ENCODE measurements at places on chromosomes 2 and 18.

GRCh38 chr18:30280861-30281470, 761.6 kb downstream of the DSC3 start:
- DNase-seq = no peak

DNA sequence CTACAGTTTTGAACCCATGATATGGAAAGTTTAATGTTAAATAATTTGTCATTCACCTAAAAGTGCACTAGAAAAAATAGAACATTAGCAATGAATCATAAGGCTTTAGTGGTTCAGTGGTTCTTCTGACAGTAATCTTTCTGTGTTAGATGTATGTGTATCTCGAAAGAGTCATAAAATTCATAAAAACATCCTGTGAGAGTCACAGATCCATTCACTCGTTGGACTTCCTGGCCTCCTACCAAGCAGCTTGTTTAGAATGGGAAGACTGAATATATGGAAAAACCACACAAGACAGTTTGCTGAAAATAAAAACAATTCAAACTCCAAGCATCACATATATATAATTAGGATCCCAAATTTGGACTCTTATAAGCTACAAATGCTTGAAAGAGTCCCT, 34.8 kb downstream of the ADNP2 start:
- no peak for DNase-seq

GRCh38 chr2:136538489-136538888, 226.9 kb upstream of the THSD7B start:
- DNase-seq = no peak

DNA sequence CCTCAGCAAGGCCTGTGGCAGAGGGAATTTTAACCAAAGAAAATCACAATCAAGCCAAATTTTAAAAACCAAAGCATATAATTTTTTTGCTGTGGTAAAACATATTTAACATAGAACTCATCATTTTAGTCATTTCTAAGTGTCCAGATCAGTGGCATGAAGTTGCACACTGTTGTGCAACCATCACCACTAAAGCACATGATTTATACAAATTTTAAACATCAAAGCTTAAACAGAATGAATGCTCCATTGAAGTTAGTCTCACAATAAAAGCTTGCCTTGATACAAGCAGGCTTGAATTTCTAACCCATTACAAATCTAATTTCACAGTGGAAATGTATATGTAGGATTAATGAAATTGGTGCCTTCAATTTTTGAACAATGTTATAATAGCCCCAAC, 31.2 kb downstream of the FTCDNL1 start:
- no peak for DNase-seq

GRCh38 chr2:60819155-60819862, 62.1 kb upstream of the REL start:
- DNase-seq = peak; percentile 72

GRCh38 chr2:108923019-108923700, 65.9 kb downstream of the EDAR start:
- no peak for DNase-seq

- DNase-seq = no peak
Measured at GRCh38 chr18:80244956-80245730, 2.2 kb downstream of the PARD6G start.

DNA sequence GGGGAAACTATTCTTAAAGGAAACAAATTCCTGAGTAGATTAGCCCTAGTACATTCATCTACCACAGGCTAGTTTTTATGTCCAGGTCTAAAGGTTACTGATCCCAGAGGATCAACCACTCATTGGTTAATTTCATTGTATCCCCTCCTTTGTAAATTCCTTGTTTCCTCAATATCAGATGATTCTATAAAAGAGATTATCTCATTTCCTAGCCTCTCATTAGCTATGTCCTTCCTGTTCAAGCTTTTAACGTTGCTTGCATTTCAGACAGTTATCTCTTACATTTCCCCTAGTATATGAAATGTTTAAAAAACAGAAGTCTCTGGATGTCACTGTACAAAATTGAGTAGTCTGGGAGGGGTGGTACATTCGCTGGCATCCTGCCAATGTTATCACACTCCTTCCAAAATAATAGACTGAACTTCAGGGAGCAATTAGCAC, 24.2 kb upstream of the ARMC9 start:
- DNase-seq = no peak

GRCh38 chr2:161230959-161231358, 70.7 kb downstream of the TANK start:
- DNase-seq = no peak

- no peak for DNase-seq
Measured at GRCh38 chr2:234189230-234189629, 138.7 kb downstream of the SPP2 start.

DNA sequence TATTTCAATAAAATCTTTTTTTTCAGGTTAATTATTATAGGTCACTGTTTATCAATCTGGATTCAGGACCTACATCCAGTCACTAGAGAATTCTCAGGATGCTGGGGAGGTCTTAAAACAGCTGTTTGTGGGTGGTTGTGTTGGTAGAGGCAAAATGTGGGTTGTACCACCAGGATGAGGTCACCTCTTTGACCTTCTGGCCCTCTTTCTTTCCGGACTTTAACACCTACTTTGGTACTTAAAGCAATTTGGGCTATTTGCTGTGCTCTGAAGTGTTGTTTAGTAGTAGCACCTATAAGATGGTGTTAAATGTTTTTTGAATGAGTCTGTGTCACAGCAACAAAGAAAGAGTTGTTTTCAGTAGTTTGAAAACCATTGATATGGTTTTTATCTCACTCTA, 14.6 kb downstream of the EML4 start:
- DNase-seq = no peak

DNA sequence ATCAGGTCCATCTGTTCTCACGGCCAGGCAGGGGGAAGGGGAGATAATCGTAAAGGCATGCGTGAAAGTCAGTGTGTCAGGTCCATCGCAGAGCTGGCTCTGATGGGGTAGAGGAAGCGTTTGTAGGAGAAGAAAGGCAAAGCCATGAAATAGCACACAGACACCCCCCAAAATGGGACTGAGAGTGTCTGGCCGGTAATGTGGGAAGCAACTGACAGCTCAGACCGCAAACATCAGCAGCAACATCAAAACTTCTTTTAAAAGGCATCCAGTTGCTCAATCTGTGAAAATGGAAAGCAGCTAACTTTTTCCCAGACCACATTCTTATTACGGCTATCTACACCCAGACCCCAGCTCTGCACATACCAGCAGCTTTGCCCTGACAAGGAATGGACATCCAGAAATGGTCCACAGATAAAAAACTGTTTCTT, 232.6 kb downstream of the EN1 start:
- DNase-seq = no peak

- peak; percentile 72 for DNase-seq
Measured at GRCh38 chr2:25041928-25042320, at the start of gene EFR3B. EFR3B (plus strand) TSS chr2:25042076; CDS start chr2:25042313, 237 bp downstream.

GRCh38 chr2:159573294-159573693, 43.1 kb downstream of the BAZ2B start:
- no peak for DNase-seq

GRCh38 chr2:38095996-38096861, 20.3 kb upstream of the CYP1B1 start:
- DNase-seq = no peak

GRCh38 chr2:233006648-233007047, 6.4 kb downstream of the NGEF start:
- no peak for DNase-seq

- no peak for DNase-seq
Measured at GRCh38 chr2:57333221-57333620, 713.4 kb upstream of the VRK2 start.

DNA sequence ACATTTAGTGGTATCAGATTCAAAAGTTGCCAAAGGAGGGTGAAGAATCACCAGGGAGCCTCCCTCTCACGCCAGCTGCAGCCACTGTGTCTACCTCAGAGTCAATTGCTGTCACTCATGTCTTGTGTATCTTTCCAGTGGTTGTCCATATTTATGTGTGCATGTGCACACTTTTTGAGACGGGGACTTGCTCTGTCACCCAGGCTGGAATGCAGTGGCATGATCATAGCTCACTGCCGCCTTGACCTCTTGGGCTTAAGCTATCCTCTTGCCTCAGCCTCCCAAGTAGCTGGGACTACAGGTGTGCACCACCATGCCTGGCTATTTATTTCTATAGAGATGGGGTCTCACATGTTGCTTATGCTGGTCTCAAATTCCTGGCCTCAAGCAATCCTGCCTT, 4.0 kb downstream of the MOCOS start:
- no peak for DNase-seq

DNA sequence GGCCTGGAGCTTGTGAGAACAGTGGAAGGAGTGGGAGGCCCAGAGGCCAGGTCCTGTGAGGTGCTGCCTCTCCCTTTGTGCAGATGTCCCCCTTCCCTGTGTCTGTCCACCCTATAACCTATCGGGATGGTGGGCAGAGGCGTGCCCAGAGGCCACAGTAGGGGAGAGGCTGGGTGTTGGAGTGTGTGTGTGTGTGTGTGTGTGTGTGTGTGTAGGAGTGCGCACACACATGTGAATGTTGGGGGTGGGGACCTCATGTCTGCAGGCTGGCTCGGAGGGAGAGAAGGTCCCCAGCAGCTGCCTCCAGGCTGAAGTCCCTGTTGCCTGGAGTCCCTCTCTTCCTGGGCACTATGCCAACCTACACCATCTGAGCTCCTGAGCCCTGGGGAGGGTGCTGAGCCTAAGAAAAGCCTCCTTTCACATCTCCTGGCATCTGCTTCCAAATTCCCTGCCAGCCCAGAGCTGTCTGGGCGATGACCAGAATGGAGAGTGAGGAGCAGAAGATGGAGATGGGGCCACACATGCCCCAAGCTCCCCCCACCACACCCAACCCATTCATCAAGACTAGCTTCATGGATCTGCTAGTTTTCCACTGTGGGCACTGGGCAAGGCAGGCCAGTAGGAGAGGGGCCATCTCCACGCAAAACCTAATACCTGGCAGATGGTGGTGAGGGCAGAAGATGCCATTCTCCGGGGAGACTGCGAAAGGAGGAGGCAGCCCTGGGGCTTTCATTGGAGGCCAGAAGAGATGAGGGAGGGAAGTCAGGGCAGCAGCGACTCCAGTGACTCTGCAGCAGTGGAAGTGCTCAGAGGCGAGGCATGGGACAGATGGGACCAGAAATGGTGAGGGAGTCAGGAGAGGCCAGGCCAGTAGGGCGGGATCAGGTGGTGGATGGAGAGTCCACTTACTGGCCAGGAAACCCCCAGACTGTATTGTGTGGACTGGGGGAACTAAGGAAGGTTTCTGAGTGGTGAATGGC, 20.3 kb downstream of the KCNK3 start:
- DNase-seq = no peak

DNA sequence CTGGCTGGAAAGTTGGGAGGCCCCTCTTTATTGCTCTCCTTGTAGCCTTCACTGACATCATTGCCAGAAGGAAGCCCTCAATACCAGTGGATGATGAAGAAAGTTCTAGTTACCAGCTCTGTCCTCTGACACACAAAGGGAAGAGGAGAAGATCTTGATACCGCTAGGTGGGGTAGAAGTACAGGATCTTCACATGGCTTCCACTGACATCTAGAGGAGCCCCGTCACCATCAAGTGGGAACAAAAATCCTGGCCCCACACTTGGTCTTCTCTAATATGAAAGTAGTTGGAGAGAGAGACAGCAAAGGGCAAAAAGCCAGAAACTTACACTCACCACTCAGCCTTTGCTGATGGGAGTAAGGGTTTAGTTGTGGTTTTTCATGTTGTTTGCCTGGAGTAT, 12.4 kb downstream of the XIRP2 start:
- no peak for DNase-seq

- no peak for DNase-seq
Measured at GRCh38 chr2:211709389-211709788, 829.2 kb downstream of the ERBB4 start.

GRCh38 chr18:22827216-22827615, 105.9 kb upstream of the RBBP8 start:
- no peak for DNase-seq

DNA sequence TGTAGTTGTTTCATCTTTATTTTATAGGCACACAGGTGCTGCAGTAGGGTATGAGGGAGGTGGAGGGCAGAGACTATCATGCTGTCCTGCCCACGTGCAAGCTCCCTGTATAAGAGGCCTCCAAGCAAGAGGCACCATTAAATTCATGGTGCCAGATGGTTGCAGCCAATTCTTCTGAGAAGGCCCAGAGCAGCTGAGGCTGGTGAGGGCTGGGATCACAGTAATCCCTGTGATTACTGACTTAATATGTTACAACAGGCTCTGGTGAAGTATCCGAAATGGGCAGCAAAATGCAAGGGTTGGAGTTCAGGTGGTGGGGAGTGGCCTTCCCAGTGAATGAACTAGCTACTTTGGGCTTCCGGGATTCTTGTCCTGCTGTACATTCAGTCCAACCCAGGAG, 191.9 kb upstream of the SMAD2 start:
- DNase-seq = no peak

GRCh38 chr2:61432990-61433389, 37.9 kb downstream of the USP34 start:
- DNase-seq = no peak

- DNase-seq = no peak
Measured at GRCh38 chr2:55500025-55500424, 19.5 kb upstream of the CFAP36 start.

GRCh38 chr2:121342751-121343150, 57.7 kb upstream of the TFCP2L1 start:
- no peak for DNase-seq

DNA sequence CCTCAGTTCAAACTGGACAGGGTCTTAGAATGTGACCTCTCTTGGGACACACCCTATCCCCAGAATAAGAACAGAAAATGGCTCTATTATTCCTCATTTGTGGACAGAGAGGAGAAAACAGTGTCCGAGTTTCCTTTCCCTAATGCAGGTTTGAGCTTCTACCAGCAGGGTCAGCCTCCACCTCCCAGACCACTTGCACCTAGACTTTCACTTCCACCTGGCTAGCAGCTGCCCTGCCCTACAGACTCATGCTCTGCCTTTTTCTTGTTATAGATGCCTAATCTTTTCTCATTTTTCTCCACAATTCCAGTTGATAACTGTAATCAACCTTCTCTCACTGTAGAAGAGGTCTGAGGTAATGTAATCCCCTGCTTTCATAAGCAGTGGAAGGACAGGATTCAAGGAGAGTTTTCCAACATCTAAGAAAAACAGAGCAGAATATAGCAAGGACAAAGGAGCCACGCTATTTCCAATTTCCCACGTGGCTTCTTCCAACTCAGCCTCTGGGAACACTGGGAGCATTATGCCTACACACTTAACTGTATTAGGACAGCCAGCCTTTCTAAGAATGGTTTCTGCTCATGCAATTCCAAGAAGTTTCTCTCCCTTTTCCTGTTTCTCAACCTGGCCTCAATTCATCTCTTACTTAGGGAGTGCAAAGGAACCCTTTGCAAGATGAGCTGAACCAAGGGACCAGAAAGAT, 239.8 kb downstream of the BCL11A start:
- no peak for DNase-seq

- no peak for DNase-seq
Measured at GRCh38 chr2:138180692-138181386, 216.6 kb downstream of the HNMT start.

DNA sequence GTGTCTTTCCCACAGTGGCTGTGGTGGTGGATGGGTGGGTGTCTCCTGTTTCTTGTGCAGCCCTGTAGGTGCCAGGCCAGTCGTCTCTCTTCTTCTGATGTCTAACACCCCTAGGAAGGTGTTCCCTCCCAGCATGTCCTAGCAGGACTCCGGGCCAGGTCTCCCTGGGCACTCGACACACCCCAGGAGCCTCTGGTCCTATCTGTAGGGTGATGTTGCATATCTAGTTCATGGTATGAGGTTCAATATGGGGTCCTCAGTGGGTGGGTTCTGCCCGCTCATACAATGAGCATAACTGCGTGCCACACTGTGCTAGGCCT, 14.4 kb downstream of the NGEF start:
- no peak for DNase-seq

- no peak for DNase-seq
Measured at GRCh38 chr2:145043399-145043834, 523.5 kb upstream of the ZEB2 start.
